Urinary bladder (tissue), 4 donors: ENCODE measurements at places on chromosomes 3 and 15. TPM values are rescaled to one million over a fixed set of nuclear protein-coding genes. Genes with fewer than 3 reads are reported as not detected.

The C3orf70 gene
- total RNA-seq: 29.9 TPM

GRCh38 chr3:32482693-32483092, 20.0 kb downstream of the CMTM6 start:
- no peak for DNase-seq

DNA sequence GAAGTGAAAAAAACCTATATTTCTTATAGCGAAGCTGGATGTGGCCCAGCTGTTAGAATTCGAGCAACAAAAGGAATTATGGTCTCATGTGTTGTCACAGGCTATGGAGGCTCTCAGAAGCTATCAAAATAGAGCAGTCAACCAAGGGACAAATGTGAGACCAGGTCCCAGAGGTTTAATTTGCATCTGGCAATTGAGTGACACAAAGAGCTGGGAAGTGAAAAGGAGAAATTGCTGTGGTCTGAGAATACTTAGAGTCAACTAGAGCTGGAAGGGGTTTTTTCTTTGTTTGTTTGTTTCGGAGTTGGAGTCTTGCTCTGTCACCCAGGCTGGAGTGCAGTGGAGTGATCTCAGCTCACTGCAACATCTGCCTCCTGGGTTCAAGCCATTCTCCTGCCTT, 61.3 kb upstream of the SMAD3 start:
- no peak for DNase-seq

DNA sequence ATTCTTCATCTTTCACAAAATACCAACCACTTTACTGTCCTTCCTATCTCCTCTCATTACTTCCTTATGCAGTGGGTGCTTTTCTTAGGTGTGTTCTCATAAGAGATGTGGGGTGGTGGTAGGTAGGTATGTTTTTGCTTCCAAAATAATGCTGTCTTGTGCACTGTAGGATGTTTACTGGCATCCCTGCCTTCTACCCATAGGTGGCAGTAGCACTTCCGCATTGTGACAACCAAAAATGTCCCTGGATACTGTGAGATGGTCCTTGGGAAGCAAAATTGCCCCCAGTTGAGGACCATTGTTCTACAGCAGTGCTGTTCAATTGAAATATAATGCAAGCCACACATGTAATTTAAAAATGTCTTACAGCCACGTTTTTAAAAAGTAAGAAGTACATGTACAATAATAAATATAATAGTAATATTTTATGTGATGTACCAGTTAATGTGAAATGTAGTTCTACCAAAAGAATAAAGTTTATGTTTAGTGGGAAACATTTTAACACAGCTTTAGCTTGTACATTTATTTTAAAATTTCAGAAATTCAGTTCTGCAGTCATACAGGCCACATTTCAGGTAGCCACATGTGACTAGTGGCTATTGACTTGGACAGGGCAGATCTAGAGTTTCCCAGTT, 75.2 kb downstream of the NEO1 start:
- DNase-seq: no peak

DNA sequence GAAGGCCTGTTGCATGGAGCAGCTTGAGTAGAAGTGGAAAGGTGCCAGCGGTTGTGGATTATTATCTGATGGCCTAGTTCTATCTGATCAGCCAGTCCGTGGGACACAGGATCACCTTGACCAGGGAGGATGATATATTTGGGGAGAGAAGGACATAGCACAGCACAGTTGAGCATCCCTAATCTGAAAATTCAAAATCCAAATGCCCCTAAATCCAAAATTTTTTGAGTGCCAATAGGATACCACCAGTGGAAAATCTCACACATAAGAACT, 6.0 kb downstream of the CSPG4 start:
- no peak for DNase-seq

DNA sequence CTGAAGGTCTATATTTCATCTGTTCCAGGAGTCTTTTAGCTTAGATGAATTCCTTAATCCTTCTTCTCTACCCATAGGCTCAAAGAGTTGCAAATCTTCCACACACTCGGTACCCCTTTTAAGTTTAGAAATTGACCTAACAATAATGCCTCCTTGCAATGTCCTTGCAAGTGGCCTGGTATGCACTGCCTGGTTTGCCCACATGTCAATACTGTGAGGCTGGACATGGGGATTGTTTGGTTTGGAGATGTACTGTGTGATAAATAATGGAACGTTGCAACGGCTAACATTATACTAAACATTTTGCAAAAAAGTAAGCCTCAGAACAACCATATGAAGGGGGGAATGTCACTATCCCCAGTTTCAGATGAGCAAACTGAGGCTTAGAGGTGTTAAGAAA, 22.4 kb upstream of the TPM1 start:
- no peak for DNase-seq

DNA sequence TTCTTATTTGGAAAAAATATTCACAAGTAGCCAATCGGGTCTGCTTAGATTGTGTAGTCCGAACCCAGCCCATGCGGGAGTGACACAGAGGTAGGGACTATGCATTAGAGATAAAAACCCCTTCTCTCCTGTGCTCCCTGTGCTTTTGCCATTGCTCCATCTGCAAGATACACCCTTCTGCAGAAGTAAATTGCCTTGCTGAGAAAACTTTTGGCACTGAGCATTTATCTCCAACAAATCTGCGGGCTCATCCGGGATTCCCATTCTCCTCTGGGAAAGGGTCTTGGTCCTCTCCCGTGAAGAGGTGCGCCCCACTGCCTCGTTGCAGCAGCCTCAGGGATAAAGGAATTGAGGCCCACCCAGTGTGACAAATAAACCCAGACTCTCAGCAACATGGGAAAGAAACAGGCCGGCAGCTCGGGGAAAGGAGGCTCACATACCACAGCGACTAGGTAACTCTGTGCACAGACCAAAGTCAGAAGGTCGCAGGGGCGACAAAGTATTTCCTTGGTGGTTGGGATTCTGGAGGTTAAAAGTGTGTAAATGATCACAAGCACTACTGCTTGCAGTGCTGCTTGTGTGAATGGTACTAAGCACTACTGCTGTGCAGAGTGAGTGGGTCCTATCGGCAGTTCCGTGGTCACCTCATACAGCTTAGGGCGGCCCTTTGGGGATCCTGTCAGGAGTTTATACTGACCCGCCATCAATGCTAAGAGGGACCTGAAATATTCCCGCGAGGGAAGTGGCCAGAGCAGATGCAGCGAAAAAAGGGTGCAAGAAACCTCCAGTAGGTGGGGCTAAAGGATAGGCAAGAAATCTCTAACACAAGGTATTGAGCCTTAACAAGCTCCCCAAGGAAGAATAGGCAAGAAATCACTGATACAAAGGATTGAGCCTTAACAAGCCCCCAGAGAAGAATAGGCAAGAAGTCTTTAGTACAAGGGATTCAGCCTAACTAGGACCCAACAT, 54.3 kb downstream of the GSK3B start:
- no peak for DNase-seq

GRCh38 chr3:121662742-121663141, 2.0 kb upstream of the HCLS1 start:
- DNase-seq: no peak

GRCh38 chr3:25555695-25556437, 108.8 kb downstream of the TOP2B start:
- DNase-seq: no peak
